Activated naive CD4-positive, alpha-beta T cell treated with anti-CD3 and anti-CD28 coated beads for 36 hours (primary cell): ENCODE measurements at places on chromosomes 11 and 22. TPM values are rescaled to one million over a fixed set of nuclear protein-coding genes. Genes with fewer than 3 reads are reported as not detected.

MMP13 gene
- total RNA-seq, result not detected

BRSK2 gene
- total RNA-seq, result 0.17 TPM

MRGPRF gene
- not detected for total RNA-seq

PRR5 gene
- total RNA-seq, result 10.2 TPM

ZP1 gene
- not detected for total RNA-seq

DCUN1D5 gene
- 52.6 TPM for total RNA-seq

MRGPRX4 gene
- not detected for total RNA-seq

ETS1 gene
- 336 TPM for total RNA-seq
